CD4-positive, alpha-beta T cell treated with Interleukin-6 at 100 ng/mL for 8 hours (primary cell): ENCODE measurements at places on chromosomes 12 and 14.

GRCh38 chr14:48391661-48392060, 716.3 kb upstream of the MDGA2 start:
- no peak for DNase-seq

DNA sequence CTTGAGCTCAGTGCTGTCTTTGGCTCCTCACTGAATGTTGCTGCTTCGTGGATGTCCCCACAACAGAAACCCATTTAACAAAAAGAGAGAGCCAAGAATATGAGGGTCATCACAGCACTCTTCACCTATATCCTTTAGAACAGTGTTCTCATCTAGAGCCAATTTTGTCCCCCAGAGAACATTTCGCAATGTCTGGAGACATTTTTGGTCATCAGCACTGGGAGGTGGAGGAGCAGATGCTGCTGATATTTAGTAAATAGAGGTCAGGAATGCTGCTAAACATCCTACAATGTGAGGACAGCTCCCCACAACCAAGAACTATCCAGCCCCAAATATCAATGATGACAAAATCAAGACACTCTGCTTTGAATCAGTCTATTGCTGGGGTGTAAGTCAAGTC, 92.5 kb downstream of the BBS10 start:
- no peak for DNase-seq

GRCh38 chr14:73773441-73774240, 59.5 kb upstream of the PNMA1 start:
- no peak for DNase-seq

- no peak for DNase-seq
These were observed 11.3 kb downstream of the SLC25A29 start for GRCh38 chr14:100294963-100295330.

DNA sequence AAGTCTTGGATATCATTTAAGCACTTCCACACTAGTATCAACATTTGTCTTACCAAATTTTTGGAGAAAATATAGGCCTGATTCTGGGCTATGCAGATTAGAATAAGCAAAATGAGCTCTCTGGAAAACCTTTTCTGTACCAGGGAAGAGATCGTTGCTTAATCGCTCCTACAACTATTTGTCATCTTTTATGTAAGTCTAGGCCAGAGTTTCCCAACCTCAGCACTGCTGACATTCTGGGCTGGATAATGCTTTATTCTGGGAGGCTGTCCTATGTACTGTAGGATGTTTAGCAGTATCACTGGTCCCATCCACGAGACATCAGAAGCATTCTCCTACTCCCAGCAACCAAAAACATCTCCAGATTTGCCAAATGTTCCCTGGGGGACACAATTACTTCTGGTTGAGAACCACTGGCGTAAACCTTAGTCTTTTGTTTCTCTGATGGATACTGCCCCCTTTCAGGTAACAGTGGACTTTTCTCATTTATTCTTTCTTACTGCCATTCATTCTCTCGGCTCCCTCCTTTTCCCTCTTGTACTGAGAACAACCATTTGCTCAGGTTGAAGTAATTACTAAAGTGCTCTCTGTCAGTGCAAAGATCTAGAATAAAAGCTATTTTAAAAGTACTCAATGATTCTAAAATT, 316.9 kb upstream of the E2F7 start:
- no peak for DNase-seq

DNA sequence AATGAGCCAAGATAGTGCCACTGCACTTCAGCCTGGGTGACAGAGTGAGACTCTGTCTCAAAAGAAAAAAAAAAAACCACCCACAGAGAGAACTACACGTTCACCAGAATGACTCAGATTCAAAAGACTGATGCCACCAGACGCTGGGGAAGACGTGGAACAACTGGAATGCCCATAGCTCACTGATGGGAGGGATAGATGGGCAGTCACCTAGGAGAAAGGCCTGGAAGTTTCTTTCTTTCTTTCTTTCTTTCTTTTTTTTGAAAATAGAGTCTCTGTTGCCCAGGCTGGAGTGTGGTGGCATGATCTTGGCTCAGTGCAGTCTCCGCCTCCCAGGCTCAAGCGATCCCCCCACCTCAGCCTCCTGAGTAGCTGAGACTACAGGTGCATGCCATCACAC, 10.0 kb upstream of the KLC1 start:
- DNase-seq = no peak

GRCh38 chr14:68389943-68390342, 402.9 kb downstream of the ZFP36L1 start:
- no peak for DNase-seq

DNA sequence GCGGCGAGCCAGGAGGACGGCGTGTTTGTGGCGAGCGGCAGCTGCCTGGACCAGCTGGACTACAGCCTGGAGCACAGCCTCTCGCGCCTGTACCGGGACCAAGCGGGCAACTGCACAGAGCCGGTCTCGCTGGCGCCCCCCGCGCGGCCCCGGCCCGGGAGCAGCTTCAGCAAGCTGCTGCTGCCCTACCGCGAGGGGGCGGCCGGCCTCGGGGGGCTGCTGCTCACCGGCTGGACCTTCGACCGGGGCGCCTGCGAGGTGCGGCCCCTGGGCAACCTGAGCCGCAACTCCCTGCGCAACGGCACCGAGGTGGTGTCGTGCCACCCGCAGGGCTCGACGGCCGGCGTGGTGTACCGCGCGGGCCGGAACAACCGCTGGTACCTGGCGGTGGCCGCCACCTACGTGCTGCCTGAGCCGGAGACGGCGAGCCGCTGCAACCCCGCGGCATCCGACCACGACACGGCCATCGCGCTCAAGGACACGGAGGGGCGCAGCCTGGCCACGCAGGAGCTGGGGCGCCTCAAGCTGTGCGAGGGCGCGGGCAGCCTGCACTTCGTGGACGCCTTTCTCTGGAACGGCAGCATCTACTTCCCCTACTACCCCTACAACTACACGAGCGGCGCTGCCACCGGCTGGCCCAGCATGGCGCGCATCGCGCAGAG, 873 bp downstream of the PLXNC1 start:
- DNase-seq = peak; percentile 27

- DNase-seq = no peak
These were observed 219.5 kb upstream of the OTX2 start for GRCh38 chr14:57029620-57030253.

DNA sequence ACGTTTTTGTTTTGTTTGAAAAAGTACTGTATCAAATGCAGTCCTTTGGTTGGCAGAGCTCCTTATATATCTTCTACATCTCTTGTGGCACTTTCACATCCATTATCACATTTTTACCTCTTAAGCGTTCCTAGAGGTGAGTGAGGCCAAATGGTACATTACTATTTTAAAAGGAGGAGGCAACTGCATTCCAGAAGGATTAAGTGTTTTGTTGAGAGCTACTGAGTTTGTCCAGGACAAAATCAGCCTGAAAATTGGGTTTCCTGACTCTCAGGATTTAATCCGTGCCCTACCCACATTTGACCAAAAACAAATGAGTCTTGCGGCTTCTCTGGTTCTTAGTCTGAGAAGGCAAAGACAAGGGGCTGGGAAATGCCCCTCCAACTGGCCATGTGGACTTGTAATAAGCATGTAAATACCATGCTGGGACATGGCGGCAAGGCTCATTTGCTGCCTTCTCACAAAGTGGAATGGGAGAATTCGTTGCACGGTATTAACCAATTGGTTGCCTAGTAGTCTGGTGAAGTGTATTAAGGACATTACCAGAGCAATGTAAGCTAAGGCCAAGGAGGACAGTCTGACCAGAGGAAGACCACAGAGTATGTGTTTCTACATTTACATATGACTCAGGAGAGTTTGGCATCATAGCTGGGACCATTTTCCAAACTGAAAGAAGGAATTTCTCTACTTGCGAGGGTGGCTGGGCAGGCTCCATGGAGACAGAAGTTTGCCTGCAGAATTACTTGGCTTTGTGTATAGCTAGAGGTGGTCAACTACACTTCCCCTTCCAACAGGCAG, 175.8 kb upstream of the PLXNC1 start:
- no peak for DNase-seq

DNA sequence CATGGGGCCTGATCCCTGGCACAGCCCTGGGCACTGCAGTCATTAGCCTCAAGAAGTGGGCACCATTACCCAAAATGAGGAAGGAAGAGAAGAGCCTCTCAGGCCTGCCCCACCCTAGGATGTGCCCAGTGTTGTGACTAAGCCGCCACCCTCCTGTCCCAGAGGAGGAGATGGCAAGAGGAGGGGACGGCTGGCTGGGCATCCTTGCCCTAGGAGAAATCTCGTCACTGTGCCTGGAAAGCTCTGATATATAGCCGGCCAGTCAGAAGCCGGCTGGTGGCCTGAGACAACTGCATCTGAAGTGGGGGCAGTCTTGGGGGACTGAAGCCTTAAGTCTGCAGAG, 115.2 kb downstream of the LGMN start:
- no peak for DNase-seq

DNA sequence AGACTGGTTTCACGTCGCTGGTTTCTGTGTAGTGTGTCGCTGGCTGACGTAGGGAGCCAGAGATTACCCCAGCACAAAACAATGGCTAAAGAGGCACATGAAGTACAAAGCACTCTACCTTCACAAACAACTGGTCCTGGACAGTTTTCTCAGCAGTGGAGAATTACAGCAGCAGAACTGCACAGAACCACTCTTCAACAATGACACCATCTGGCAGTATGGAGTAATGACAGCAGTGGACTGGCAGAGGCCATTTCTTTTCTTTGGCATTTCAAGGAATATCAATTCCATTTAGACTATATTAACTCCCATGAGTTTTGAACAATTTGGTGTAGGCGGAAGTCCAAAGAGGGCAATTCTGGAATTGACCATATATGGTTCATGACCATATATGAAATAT, 1074.1 kb downstream of the AACS start:
- DNase-seq = no peak

GRCh38 chr14:40386433-40386832, 954.2 kb upstream of the FBXO33 start:
- DNase-seq = no peak

DNA sequence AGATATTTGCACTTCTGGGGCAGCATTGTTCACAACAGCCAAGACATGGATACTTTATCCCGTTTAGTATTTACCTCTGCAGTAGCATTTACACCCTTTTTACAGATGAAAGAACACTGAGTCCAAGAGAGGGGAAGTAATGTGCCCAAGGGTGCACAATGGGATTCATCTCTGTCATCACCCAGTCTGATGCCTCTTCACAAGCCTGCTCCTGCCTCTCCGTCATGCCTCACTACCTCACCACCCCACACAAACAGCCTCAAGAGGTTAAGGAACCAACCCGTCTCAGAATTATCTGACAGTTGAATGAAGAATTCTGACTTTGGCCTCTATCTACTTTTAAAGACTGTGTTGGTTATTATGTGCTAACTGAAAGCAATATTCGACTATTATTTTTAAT, 368.4 kb downstream of the ATP23 start:
- DNase-seq = no peak

- no peak for DNase-seq
These were observed 698.8 kb upstream of the LMO3 start for GRCh38 chr12:17304503-17305347.

GRCh38 chr12:7642287-7642686, 23.4 kb downstream of the APOBEC1 start:
- DNase-seq = no peak

GRCh38 chr14:76348898-76349297, 27.0 kb upstream of the ESRRB start:
- DNase-seq = no peak

GRCh38 chr12:124466216-124467128, 100.9 kb downstream of the NCOR2 start:
- peak; percentile 87 for DNase-seq
